ENCODE measurements at places on chromosomes 5 and 9. TPM values are rescaled to one million over a fixed set of nuclear protein-coding genes. Genes with fewer than 3 reads are reported as not detected.

DNA sequence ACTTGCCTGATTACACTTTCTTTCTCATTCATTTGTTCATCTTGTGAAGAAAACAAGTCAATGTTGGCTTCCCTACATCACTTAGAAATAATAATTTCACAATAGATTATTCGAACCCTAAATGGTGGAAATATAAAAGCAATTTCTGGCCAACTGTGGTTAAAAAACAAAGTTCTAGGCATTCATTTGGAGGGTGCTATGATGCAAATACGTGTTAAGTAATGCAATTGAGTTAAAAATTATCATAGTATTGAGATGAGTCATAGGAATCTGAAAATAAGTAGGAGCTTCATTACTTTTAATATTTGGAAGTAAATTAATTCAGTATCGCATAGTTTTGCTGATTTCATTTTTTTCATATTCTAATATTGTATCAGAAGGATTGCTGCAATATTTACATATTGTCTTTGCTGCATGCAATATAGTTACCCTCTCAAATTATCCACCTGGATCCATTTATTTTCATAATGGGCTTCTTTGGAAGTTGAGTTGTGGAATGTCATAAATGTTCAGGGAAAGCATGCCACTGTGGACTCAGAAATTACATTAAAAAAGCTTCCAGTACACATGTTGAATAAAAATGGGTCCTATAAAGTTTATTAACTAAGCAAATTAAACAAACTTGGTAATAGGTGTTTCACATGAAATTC lies 647.7 kb upstream of the WWC1 start:
- no peak for DNase-seq

- no peak for DNase-seq
These were observed 61.0 kb upstream of the TEX48 start for GRCh38 chr9:114742947-114743346.

- DNase-seq = no peak
These were observed 39.2 kb downstream of the CFAP90 start for GRCh38 chr5:7811715-7812114.

DNA sequence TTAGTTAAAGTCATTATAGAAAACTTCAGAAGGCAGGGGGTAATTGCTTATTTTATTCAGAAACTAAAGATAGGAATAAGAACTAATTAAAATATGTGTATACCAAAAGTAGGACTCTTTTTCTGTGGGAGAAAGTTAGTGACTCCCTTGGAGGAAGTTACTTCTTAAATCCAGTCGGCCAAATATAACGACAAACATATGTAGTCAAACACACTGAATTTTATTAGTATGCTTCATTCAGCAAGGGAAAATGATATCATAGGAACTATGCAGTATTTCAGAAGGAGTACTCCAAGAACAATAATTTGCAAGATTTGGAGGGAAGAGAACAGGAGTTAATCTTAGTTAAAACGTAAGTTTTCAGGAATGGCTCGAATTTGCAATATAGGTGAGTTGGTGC lies 432.6 kb downstream of the CYLC2 start:
- no peak for DNase-seq

DNA sequence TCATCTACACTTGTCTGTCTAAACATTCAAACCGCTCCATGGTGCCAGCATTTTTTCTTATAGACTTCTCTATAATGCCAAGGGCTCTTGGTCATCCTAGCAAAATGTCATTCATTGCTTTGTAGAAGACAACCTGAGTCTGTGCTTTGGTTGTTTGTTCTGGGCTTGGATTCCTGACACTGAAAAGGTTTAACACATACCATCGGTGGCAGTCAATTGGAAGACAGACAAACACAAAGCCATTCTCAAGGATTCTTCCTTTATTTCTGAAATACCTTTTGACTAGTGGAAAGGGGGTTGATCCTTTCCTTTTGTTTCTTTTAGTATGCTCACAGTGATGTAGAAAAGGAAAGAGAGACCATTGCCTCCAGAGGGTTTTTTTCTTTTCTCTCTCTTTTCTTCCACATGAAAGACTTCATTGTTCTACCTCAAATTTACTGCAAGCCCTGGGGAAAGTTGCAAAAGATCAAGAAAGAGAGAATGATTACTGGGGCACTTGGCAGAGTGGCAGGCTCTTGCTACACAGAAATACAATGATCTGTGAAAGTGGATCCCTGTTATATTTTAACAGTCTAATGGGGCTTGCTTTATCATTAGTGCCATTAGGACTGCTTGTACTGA lies 66.4 kb upstream of the TMC1 start:
- no peak for DNase-seq

DNA sequence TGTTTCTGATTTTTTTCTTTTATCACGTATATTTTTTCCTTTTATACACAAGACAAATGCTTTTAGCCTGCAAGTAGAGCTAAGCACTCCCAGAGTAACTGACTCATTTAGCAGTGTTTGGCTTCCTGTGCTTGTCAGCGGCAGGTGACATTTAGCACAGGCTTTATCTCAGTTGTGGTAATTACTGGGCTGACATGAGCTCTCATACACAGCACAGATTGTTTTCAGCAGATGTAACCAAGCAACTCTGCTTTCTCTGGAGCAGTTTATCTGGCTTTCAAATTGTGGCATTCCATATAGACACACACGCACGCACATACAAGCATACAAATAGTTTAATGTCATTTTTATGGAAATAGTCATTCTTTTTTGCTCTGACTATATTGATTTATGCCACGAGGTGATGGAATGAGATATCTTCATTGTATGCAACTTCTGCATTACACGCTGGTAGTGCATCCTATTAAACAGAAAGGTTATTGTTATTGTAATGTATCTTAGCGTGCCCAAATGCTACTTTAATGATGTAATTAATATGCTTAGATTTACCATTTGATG lies 379.0 kb upstream of the GRAMD2B start:
- no peak for DNase-seq

- no peak for DNase-seq
These were observed 21.1 kb downstream of the ZDHHC11B start for GRCh38 chr5:763397-763796.

DNA sequence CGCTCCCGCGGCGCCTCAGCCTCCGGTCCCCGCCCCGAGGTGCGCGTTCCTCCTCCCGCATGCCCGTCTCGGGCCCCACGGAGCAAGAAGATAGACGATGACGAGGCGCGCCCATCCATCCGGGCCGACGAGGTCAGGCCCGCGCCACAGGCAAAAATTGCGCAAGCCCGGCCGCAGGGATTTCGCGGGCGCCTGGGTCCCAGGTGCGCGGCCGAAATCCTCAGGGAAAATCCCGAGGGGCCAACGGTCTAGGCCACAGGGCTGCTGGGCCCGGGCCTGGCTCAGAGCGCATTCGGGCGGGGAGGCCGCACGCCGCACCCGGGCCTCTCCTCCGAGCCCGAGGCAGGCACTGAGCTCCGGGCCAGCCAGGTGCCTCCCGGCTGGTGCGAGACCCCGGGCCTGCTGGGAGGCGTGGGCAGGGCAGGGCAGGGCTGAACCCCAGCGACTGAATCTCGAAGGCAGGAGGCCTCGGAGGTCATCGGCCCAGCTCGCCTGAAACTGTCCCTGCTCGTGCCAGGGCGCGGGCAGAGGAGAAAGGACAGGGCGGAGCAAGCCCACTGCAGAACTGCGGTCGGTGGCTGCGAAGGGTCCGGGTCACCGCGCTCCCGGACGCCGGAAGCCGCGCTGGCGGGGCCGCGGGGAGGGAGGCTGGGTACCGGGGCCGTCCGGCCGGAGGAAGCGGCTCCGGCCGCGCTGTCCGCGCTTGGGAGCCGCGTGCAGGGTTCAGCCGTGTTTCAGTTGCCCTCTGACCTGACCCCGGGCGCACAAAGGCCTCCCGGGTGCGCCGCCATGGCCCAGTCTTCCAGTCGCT lies 66.8 kb downstream of the FOXD1 start:
- no peak for DNase-seq

DNA sequence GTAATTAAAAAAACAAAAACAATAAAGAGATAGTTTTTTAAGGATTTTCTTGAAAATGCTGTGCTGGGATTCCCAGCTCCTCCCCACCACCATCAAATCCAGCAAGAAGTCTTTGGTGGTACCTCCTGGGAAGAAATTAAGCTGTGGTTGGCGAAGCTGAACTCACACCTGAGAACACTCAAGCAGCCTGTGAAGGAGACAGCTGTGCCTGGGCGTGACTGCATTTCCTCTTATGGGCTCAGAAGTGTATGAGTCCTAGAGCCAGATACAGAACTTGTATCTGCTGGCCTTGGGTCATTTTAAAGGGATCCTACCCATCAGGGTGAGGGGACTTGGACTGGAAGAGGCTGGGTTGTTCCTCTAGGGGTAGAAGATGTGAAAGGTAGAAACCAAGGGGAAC lies 561.2 kb upstream of the SGCD start:
- no peak for DNase-seq

DNA sequence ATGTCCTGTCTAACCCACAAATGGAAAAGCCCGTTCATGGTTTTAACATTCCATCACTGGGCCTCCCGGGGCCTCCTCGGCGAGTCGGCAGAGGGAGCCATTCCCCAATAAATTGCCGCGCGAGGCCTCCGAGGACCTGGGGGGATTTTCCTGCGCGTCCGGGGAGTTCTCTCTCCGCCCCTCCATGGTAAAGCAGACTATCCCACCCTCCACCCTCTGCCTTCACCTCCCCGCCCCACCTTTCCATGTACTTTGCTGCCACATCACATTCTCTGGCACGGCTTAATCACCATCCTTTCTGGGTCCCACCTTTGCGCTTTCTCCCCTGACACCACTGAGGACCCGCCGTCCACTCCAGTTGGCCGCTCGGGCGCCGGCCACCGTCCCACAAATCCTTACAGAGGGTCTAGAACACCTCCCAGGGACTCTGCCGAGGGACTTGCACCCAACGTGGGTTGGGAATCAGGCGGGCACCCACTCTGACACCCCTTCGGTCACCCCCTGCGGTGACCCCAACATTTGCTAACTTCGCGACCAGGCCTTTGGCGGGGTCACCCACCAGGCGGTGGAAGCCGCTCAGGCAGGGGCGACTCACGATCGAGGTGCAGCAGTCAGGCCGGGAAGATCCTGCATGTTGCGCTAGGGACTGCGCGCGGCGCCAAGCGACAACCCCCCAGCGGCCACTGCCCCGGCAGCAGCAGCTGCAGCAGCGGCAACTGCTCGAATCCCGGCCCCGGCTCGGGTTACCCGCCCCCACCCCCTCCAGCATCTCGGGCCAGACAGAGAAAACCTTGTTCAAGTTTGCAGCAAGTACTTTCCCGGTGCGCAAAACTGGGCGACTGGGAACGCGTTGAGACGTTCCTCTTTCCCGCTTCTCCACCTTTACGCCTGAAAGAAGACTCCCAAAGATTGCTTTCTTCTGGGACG lies at the start of gene MEGF10:
MEGF10 (plus strand) TSS at position 778 of the 927 bp plus-strand sequence. CDS start 40,513 bp downstream, outside the sequence.
- no peak for DNase-seq

GRCh38 chr5:151682240-151682639 lies 4.5 kb downstream of the SPARC start:
- DNase-seq = no peak

DNA sequence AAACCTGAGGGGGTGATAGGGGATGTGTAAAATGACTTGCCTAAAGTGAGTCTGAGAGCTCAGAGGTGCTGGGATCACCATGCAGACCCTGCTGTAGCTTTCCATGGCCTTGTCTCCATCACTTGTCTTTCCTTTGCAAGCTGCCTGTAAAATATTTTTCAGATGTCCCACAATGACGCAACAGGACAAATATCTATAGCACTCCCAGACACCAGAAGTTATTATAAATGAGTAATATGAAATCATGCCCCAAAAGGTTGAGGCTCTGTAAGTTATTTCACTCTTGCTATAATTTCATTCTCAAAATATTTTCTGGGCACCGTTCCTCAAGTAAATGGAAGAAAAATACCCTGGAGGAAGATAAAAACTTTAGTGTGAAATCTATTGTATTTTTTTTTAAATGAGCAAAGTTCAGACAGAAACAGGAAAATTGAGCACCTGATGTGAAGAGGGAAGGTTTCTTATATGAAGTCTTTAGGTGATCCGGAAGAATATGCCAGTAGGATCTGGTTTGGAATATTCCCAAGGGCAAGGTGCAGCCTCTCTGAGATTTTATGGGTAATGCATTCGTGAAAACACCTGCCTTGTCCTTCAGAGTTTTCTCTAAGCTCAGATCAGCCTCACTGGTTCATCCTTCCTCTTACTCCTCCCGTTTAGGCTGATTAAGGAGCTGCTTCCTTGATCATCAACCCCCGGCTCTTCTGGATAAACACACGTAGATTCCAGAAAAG lies 138.3 kb upstream of the DMAC1 start:
- DNase-seq = no peak

GRCh38 chr5:132219289-132219970 lies 8.2 kb downstream of the P4HA2 start:
- no peak for DNase-seq

DNA sequence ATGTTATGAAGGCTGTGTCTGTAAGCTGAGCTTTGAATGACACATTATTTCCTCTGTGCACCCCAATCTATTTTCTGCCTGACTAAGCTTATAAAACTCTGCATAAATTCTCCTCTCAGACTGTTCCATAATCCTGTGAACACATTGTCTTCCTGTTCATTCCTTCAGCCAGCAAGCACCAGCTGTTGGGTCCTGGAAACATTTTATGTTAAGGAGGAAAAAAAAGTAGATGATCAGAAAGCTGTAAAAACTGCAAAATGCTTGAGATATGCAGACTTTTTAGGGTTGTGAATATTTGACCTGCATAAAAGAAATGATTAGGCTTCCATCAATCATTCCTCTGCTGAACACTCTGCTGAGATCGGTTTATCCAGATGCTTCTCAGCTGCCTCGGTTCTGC lies 1246.0 kb upstream of the DMAC1 start:
- no peak for DNase-seq

DNA sequence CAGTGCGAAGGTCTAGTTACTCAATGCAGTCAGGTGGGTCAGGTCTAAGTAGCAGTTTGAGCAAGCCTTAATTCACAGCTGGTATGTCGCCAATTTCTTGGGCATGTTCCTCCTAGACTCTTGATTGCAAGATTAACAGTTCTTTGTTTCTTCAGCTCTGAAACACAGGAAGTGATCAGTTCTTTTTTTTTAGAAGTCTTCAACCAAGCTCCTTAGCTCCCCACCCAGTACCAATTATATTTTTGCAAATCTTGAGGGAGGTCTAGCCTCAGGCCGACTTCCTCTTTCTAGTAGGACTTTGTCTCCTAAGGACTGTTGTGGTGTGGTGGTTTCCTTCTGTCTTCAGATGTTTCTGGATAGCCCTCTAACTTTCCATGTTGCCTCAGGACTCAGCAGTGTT lies 2054.2 kb downstream of the MAT2B start:
- no peak for DNase-seq

DNA sequence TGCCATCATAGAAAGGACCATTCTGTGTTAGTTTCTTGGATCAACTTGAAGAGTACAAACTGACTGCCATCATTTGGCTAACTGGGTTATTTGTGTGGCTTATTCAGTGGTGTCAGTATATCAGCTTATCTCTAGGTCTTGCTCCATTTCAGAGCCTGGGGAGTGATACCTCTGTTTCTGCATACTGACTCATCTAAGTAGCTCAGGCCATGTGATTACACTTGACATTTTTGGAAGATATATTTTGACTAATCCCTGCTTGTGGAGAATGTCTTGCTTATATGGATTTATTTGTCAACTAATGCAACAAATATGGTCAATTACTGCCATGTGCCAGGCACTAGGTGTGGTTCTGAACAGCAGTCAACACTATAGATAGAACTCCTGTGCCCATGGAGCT lies 311.7 kb downstream of the YTHDC2 start:
- no peak for DNase-seq

SPRY4 gene
- 38.1 TPM for total RNA-seq

FLT4 gene
- total RNA-seq = 203 TPM

CDX1 gene
- total RNA-seq = not detected

ERP44 gene
- total RNA-seq = 21.5 TPM

SPINK4 gene
- total RNA-seq = not detected

GABRB2 gene
- total RNA-seq = not detected
